ENCODE measurements at places on chromosomes 4 and X.

DNA sequence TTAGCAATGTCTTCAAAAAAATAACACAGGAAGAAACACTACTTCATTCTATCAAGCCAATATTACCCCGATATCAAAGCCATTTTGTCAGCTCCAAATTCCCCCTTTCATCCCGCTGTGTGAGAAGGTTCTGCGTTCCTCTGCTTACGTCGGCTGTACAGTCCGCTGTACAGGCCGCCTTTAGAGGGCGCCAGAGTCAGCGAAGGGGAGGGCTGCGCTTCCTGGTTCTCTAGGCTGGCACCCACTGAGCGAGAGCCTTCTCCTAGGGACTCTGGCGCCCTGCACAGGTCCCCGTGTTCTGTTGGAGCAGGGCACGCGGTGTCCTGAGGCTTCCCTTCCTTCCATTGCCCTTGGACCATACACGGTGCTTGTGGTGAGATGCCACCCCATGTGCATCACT is 25.3 kb upstream of the CT45A1 start:
- no peak for DNase-seq

DNA sequence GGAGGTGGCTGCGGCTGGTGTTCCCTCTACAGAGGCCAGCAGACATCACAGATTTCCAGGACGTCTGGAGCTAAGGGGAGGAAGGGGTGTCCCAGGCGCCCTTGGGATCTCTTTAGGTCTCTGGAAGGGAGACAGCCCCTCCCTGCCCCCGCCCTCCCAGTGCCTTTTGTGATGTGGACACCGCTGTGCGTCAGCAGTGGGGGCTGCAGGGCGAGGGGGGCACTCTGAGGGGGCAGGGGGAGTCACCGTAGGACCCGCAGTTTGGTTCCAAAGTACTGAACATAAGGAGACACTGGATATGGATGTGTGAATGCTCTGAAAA is 25.6 kb upstream of the MXD4 start:
- DNase-seq, result no peak

GRCh38 chr4:174674305-174674840 is 152.1 kb upstream of the HPGD start:
- no peak for DNase-seq

DNA sequence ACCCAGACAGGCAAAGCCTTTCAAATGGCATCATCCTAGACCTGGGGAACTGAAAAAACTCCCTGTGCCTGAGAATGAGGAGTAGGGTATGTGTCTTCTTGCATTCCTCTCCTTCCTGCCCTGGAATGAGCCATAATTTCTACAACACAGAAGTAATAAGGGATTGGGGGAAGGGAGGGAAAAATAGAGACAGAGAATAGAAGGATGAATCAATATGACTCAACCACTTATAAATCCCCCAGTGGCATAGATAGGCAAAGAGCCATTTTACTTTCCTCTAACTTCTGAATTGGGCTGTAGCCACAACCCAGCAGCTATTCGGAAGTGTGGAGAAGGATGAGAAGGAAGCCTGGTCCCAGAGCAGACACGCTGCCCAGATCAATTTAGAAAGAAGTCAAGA is 99.9 kb downstream of the NHS start:
- no peak for DNase-seq

DNA sequence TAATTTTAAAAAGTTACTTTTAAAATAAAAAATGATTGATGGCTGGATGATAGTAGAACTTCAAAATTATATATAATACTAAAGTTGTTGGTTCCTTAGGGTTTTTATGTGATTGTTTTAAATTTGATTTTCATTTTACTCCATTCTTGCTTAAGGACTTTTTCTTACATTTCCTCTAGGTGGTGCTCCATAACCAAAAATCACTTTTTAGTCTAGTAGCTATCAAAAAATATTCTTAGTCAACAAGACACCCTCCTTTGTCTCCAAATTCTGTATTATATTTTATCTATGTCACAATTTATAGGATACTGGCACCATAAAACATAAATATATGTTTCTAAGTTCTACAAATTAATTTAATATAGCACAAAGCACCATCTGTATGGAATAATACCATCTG is 67.2 kb upstream of the BRWD3 start:
- peak; percentile 1 for DNase-seq

DNA sequence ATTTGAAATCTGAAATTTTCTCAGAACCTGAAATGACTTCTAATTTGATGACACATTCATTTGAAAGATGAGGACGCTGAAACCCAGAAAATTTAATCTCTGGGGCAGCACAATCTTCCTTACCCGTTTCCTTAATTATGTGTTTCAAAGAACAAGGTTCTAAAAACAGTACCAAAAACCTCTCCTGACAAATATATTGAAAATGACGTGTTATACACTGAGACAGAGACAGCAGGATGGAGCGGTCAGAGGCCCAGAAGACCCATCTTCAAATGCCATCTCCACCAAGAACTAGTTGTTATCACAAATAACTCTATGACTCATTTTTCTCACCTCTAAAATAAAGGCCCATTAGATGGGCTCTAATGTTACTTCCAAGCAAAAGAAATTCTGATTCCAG is 177.3 kb downstream of the NSUN7 start:
- DNase-seq, result no peak

- no peak for DNase-seq
These were observed 22.0 kb downstream of the FAM133A start for GRCh38 chrX:93695981-93696380.

DNA sequence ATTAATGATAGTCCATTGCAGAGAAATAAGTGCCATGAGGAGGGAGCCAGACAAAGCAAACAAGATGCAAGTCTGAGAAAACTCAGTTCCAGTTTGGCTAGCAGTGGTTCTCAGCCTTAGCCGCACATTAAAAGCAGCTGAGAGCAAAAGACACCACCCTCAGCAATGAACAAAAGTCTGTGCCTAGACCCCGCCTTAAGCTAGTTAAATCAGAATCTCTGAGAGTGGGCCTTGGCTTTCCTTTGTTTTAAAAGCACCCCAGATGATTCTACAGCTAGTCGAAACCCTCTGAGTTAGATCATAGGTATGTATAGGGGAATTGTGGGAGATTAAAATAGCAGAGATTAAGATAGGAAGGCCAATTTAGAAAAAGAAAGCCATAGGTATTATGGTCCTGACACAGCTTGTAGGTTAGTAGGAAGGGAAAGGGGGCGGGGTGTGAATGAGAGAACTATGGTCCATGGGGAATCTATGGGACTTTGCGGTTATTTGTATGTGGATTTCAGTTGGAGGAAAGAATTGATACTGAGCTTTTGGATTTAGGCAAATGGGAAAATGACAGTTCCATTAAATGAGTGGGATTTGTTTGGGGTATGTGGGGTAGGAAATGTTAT is 12.0 kb downstream of the SPRY1 start:
- DNase-seq, result no peak

- no peak for DNase-seq
These were observed 137.7 kb upstream of the FAT1 start for GRCh38 chr4:186861317-186861716.

- no peak for DNase-seq
These were observed 51.7 kb downstream of the GASK1B start for GRCh38 chr4:158121161-158121579.

GRCh38 chrX:68997911-68998310 is 167.3 kb downstream of the PJA1 start:
- no peak for DNase-seq

DNA sequence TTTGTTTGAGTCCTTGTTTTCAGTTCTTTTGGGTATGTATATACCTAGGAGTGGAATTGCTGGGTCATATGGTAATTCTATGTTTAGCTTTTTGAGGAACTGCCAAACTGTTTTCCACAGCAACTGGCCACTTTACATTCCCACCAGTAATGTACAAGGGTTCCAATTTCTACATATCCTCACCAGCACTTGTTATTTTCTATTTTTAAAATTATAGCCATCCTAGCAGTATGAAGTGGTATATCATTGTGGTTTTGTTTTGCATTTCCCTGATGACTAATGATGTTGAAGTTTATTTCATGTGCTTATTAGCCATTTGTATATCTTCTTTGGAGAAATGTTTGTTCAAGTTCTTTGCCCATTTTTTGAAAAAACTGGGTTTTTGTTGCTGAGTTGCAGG is 39.6 kb downstream of the TMEM164 start:
- no peak for DNase-seq

DNA sequence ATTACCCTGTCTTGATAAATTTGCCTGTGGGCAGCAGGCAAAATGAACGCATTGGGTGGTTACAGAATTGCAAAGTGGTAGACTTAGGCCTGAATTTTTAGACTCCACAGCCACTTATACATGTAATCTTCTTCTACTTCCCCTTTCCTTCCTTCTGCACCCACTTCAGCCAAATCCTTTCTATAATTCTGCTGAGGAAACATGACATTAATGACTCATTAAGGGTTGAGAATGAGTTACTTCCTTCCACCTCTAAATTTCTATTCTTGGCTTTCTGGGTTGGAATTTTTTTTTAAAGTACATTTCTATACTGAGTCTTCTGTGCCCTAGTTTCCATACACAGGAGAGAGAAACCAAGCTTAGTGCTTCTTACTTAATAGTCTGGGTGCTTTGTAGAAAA is 10.1 kb downstream of the PAPSS1 start:
- no peak for DNase-seq

DNA sequence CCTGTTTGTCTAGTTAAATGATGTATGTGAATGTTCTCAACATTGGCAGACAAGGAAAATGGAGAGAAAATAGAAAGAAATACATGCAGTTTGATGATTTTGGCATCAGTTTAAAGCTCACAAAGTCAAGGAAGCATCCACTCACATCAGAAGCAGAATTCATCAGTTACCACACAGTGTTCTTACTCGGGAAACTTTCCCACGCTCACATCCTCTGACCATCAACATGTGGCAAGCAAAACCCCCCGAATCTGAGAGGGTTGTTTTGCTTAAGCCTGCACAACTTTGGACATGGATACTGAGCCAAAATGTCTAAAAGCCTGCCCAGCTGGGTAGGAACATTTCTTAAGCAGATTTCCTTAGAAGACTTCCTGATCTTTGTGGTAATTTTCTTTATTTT is 407.6 kb downstream of the ANKRD50 start:
- DNase-seq, result no peak

- DNase-seq, result no peak
These were observed 108.3 kb downstream of the ANXA10 start for GRCh38 chr4:168200685-168201084.

DNA sequence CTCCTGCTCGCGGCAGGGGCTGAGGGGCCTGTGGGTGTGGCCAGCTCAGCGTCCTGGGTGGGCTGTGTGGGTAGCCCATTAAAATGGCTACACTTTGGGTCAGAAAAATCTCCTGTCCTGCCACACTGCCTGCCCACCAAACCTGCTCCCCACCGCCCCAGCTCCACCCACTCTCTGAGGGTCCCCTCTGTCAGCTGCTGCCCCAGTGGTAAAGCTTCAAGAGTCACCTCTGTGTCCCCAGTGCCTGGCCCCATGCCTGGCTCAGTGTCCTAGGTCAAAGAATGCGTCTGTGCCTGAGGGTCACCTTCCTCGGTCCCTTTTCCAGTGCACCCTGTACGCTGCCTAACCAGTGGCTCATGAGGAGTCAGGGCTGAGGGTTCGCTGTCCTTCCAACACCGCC is 24.9 kb upstream of the TADA2B start:
- no peak for DNase-seq

DNA sequence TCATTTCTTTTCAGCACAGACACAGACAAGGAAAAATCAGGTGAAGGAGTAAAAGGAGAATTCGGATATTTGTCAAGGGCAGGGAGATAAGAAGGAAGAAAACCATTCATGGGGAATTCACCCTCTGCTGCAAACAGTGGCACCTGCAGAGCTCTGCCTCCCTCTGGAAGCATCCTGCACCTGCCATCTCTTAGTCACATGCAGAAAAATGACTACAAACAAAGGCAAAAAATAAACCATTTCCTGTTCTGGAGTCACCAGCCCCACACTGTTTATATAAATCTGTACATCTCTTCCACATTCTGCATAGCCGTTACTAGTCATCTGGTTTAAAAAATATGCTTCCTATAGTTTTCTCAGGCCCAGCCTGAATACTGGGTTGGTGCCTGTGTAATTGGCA is 205.3 kb downstream of the ARAP2 start:
- DNase-seq, result no peak

DNA sequence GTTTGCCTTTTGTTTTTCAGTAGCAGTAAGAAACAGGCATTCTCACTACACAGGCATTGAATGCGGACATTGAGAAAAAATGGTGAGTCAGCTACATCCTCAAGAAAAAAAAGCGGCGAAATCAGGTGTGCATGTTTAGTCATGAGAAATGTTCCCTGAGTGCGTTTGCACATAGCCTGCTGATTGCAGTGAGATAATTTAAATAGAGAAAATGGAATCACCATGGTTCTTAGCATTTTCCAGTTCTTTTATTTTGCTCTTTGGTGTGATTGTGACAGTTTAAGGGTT is 54.1 kb upstream of the CLDN34 start:
- DNase-seq, result no peak

DNA sequence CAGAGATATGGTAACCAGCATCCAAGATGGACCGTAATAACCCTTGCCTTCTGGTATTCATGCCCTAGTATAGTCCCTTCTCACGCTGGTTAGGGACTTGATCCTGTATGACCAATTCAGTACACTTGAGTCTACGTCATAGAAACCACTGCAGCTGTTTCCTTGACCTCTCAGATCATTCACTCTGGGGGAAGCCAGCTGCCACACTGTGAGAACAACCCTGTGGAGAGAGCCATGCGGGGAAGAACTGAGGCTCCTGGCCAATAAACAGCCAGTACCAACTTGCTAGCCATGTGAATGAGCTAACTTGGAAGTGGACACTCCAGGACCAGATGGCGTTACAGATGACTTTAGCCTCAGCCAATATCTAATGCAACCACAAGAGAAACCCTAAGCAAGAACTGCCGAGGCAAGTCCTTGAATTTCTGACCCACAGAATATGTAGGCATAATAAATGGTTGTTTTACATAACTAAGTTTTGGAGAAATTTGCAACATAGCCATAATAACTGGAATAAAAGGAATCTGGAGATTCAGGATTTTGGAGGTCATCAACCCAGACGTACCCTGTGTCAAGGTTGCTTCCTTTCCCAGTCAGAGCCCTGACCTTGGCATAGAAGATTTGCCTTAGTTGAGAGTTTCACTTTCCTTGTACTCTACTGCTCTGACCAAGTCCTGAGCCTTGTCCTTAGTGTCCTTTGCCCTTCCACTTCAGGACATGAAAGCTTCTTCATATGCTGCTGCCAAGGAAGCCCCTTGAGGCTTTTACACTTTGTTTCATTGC is 87.3 kb upstream of the ZNF81 start:
- DNase-seq, result no peak

DNA sequence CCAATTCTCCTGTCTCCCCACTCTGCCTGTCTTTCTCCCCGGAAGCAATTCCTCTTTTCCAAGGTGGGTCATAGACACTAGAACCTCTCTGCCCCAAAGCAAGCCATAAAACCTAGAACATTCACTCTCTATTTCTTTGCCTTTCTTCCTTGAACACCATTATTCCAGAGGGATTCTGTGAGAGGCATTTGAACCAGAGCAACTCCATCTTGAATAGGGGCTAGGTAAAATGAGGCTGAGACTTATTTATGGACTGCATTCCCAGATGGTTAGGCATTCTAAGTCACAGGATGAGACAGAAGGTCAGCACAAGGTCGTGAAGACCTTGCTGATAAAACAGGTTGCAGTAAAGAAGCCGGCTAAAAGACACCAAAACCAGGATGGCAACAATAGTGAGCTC is 13.7 kb upstream of the GPAT3 start:
- no peak for DNase-seq

GRCh38 chr4:77650787-77651186 is 45.2 kb downstream of the CXCL13 start:
- DNase-seq, result no peak

- no peak for DNase-seq
These were observed 99.0 kb downstream of the FIP1L1 start for GRCh38 chr4:53476232-53477037.
